ENCODE measurements at places on chromosomes 12 and 14. TPM values are rescaled to one million over a fixed set of nuclear protein-coding genes. Genes with fewer than 3 reads are reported as not detected.

DNA sequence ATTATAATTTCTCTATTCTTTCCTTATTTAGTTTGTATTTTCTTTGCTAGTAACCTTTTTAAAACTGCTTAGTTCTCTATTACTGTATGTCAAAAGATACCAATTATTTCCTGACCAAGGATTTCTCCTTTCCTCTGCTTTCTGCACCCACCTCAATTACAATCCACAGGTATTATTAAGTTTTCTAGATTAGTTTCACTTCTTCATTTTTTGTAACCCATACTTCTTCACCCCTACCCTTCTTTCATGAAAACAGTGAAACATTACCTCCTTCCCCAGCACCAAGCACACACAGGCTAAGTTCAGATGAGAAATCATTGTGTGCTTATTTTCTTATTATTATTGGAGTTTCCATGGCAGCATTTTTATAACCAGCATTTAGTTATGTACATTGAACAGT is 318.5 kb upstream of the MDGA2 start:
- DNase-seq = no peak

GDF3 gene
- not detected for total RNA-seq

GRCh38 chr12:106097011-106097410 is 41.7 kb downstream of the NUAK1 start:
- DNase-seq = no peak

DNA sequence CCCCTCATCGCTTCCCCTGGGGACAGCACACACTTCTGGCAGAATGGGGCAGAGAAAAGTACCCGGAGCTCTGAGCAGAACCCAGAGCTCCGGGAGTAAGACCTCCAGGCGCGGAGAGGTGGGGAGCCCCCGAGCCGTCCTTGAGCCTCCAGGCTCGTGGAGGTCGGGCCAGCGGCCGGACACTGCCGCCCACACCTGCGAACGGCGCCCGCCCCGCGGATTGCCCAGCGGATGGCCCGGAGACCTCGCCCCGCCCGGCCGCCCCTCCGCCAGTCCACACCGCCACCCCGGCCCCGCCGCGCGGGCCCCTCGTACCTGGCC is 344 bp downstream of the SPTLC2 start:
- no peak for DNase-seq
